Hepatocyte (in vitro differentiated cells): ENCODE measurements at places on chromosomes 4 and X. TPM values are rescaled to one million over a fixed set of nuclear protein-coding genes. Genes with fewer than 3 reads are reported as not detected.

The NMU gene
- polyA plus RNA-seq = 2.0 and 5.2 TPM in 2 replicates

- no peak for DNase-seq
These were observed 37.7 kb downstream of the ETDC start for GRCh38 chrX:135346975-135347374.

The CENPVL1 gene
- polyA plus RNA-seq = 0.10 TPM in 1 of 2 replicates, not detected in the other

The CEP135 gene
- 3.1 and 3.2 TPM in 2 replicates for polyA plus RNA-seq
